ENCODE measurements at places on chromosomes 2 and 18.

GRCh38 chr2:3523551-3524041 lies 4.3 kb upstream of the ADI1 start:
- DNase-seq: no peak

GRCh38 chr18:58481321-58482180 lies 147.3 kb downstream of the ALPK2 start:
- no peak for DNase-seq

GRCh38 chr2:43274055-43274454 lies 47.6 kb upstream of the ZFP36L2 start:
- DNase-seq: no peak

- DNase-seq: no peak
Measured at GRCh38 chr2:25332571-25332970, 9.2 kb downstream of the DNMT3A start.

DNA sequence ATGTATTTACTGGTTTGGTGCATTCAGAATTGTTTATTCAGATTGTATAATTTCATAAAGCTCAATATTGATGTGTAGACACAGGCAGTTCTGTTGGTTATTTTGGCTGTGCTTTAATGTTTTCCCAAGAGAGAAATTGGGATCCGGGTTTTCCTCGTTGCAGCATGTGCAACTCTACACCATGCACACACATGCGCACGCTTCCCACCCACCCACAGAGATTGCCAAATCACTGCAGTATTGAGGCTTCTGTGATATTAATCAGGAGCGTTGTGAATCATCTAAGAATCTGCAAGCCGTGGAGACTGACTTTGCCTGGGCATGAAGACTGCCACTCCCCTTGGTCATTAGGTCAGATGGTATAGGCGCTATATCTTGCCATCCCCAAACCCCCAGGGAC lies 571.5 kb downstream of the SLC4A3 start:
- DNase-seq: no peak

DNA sequence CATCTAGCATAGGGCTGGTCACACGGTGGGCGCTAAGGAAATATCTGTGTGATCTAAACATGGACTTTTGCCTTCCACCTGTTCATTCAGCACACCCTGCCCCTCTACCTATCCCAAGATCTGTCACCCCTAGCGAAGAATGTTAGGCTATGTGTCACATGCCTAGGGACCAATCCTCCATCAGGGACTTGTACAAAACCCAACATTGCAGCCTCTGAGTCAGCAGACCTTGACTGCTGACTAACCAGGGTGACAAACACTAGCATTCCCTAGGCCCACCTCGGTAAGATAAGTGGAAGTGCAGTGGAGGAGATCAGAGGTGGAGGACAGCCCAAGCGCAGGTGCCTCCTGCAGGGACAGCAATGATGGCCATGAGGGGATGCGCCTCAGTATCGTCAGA lies 99.2 kb downstream of the SOX11 start:
- peak; percentile 2 for DNase-seq

GRCh38 chr2:72685638-72686213 lies 140.1 kb downstream of the EXOC6B start:
- no peak for DNase-seq

DNA sequence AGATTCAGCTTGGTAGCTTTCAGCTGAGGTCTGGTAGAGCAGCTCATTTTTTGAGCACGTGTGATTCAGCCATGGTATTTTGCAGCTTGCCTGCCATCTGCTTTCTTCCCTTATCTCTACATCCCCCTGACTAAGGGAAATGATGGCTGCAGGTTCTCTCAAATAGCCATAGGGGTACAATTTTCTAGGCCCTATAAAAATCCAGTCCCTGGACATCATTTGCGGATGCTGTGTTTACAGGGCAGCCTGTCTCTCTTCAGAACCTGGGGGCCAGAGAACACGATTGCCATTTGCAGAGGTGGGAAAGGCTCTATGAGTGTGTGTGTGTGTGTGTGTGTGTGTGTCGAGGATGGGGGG lies 442.7 kb upstream of the MEIS1 start:
- no peak for DNase-seq

GRCh38 chr2:32446369-32446768 lies 89.5 kb downstream of the BIRC6 start:
- DNase-seq: no peak

- DNase-seq: no peak
Measured at GRCh38 chr2:226797289-226797988, 2.2 kb downstream of the IRS1 start.

DNA sequence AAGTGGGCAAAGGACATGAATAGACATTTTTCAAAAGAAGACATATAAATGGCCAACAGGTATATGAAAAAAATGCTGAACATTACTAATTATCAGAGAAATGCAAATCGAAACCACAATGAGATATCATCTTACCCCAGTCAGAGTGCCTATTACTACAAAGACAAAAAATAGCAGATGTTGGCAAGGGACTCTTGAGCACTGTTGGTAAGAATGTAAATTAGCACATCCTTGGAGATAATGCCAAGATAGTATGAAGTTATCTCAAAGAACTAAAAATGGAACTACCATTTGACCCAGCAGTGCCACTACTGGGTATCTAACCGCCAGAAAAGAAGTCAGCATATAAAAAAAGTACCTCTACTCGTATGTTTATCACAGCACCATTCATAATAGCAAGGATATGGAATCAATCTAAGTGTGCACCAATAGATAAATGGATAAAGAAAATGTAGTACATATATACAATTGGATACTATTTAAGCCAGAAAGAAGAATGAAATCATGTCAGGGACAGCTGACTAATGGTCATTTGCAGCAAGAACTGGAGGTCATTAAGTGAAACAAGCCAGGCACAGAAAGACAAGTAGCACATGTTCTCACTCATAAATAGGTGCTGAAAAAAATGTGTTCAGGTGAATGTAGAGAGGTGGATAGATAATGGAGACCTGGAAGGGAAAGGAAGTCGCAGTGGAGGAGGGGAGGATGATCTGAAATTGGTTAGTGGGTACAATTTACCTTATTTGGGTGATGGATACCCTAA lies 141.7 kb upstream of the B3GNT2 start:
- DNase-seq: no peak

- DNase-seq: no peak
Measured at GRCh38 chr2:30866974-30867373, 59.7 kb upstream of the CAPN13 start.

DNA sequence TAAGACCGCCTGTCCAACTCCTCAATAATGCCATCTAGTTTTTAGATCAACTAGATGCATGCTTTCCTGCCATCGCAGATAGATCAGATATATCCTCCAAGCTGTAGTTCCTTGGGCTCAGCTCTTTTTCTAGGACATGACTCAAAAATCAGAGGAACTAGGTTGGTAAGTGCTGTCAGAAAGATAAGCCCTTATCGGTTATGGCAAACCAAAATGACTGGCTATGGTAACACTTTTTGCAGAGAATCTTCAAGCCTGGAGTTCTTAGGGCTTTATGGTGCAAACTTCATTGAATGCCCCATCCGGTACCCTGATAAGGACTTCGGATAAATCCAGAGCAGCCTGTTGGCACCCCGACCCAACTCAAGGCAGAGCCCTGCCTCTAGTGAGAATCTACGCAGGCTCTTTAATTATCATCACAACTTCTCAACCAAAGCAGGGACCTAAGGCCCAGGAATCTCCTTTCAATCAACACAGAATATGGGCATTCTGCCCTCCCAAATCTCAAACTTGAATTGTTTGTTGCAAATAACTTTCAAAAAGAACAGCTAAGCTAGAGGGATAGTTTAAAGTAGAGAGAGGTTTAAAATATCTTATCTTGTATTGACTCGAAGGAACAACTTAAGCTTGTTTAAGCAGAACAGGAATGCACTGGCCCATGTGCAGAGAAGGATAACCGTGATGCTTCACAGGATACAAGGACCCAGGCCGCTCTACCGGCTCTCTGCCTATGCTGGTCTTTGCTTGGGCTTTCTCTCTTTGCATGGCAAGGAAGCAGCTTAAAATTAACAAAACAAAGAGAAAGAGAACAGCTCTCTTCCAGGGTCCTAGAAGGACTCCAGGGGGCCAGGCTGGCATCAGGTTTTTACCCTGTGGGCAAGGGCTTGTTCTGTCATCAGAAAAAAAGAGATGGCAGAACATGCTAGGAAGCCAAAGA lies 3.4 kb upstream of the CYP1B1 start:
- DNase-seq: no peak

DNA sequence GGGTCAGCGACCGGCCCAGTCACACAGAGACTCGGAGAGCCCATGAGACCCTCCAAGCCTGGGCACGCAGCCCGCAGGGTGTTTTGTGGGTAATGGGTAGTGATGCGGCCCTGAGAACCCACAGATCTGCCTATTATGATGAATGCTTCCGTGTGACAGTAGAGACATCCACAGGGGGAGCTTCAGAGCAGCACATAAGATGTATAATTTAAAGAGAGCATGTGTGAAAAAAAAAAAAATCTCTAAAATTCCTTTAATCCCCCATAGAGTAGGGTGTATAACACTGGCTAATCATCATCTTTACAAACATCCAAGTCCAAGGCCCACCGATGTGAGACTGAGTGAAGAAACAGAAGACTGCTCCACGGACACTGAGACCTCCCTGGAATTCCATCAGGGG lies 34.6 kb downstream of the BIN1 start:
- DNase-seq: no peak
